ENCODE measurements at places on chromosomes 7 and 10.

DNA sequence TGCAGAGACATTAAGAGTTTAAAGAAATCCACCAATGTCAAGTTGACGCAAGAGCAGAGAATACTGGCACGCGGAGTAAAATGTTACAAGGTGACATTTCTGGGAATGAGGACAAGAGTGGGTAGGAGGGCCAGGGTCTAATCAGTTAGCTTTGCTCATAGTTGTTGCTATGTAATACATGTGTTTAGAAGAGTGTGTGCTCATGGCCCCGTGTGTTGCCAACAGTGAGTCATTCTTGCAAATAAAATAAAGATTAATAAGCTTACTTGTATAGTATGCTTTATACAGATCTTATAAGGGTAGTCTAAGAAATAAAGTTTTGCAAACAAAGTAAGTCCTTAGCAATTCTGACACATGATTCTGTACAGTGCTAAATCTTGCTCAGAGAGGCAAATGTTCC is 64.5 kb downstream of the DNMBP start:
- DNase-seq, result no peak

DNA sequence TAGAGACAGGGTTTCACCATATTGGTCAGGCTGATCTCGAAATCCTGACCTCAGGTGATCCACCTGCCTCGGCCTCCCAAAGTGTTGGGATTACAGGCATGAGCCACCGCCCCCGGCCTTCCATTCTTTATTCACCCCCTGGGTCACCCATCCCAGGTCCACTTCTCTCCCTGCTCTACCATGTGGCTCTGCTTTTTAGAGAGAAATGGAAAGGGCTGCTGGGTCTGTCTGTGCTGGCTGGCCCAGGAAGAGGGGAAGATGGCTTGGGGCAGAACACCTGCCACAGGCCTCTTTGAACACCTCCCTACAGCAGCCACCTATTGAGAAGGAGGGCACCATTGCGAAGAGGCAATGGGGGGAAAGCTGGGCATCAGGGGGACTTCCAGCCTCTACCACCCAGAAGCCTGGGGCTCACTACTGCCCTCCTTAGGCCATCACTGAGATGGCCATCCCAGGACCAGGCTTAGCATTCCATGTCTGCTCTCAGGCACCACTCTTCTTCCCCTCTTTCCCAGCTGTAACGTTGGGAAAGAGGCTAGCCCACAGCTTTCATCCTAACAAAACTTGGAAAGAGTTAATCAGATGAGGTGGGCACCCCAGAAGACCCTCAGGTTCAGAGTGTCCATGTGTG is 256.3 kb downstream of the GRID1 start:
- DNase-seq, result no peak

DNA sequence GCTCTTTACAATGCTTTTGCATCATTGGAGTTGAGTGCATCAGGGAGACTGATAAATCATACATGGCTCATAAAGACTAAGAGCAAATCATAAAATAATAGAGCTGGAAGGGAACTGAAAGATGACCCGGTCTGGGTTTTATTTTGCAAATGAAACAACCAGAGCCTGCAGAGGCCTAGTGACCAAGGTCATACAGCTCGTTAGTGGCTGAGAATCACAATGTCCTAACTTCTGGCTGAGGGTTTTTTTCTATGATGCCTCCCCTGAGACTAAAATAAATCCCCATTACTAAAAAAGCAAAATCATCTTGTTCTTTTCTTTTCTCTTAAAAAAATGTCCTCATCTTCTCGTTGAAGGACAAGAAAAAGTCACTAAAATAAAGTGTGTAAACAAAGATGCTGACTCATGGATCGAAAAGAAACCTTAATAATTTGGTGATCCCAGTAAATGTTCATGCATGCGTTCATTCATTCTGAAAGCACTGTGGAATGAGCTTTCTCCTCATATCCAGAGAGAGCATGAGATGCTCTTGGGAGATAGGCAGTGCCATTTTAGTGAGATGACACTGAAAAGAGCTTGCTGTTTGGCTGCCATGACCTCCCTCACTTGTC is 107.8 kb upstream of the PHYHIPL start:
- no peak for DNase-seq

DNA sequence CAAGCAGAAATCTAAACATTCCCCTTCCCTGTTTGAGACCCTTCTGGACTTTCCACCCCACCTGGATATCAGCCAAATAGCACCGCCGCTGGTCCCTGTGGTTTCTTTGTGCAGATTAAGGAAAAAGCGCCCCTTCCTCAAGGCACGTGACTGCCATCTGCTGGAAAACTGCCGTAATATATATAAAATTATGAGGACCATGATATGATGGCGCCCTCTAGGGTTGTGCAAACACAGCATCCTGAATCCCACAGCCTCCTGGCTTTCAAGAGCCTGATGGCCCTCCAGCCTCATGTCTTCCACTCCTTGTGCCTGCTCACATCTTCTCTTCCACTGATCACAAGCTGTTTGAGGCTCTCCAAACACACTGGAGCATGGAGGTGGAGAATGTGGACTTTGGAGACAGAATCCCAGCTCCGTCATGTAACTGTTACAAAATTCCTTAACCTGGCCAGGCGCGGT is 121.3 kb downstream of the MYL10 start:
- no peak for DNase-seq

GRCh38 chr10:3478153-3478552 is 305.6 kb upstream of the PITRM1 start:
- DNase-seq, result no peak
